ENCODE measurements at places on chromosomes 4 and X. TPM values are rescaled to one million over a fixed set of nuclear protein-coding genes. Genes with fewer than 3 reads are reported as not detected.

SYTL4 gene
- polyA plus RNA-seq = not detected

GRCh38 chr4:168629566-168629965 lies 132.7 kb downstream of the PALLD start:
- no peak for DNase-seq

- no peak for DNase-seq
These were observed 20.2 kb upstream of the SETD7 start for GRCh38 chr4:139576219-139576618.

DNA sequence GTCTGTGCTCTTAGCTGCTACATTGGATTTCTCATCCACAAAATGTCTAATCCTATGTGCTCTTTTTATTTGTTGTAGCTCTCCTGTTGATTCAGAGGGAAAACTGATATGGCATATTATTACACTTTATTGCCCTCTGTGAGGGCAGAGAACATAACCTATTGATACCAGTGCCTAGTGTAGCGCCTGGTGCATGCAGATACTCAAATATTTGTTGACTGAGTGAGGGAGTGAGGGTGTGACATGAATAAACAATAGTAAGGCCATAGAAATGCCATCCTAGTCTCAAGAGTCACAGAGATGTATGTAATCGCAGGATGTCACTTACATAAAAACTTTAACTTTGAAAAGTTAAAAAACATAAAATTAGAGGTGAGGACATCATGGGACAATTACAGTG lies 159.1 kb downstream of the SHROOM3 start:
- no peak for DNase-seq

Measured in CD8-positive, alpha-beta memory T cell (primary cell).